Fibroblast of skin of left biceps (primary cell): ENCODE measurements at places on chromosomes 7 and 10.

DNA sequence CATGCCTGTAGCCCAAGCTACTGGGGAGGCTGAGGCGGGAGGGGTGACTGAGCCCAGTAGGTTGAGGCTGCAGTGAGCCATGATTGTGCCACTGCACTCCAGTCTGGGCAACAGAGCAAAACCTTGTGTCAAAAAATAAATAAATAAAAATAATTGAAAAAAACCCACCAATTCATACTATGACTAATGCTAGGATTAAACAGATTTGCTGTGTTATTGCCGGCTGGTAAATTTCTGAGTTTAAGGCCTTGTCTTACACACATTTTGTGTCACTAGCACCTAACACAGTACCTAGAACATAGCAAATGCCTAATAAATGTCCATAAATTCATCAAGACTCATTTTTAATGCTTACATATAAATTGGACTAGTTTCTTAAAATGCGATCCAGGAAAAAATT, 8.7 kb downstream of the ESYT2 start:
- DNase-seq = no peak

DNA sequence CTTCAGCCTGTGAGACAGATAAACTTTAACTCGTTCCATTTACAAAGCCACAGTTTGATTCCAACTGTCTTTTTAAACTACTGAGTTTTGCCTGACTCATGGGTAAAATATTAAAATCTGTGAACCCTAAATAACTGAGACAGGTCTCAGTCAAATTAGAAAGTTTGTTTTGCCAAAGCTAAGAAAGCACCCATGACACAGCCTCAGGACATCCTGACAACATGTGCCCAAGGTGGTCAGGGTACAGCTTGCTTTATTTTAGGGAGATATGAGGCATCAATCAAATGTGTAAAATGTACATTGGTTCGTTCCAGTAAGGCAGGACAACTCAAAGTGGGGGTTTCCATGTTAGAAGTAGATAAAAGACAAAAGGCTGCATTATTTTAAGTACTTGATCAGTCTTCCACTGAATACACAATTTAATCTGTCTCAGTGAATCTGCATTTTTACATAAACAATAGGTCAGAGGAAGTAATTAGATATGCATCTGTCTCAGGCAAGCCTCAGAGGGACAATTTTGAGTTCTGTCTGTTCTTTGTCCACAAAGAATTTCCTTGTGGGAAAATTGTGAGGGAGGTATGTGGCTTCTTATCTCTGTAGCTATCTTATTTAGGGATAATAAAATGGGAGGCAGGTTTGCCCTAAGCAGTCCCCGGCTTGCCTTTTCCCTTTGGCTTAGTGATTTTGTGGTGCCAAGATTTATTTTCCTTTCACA, 11.0 kb upstream of the PIP start:
- no peak for DNase-seq

DNA sequence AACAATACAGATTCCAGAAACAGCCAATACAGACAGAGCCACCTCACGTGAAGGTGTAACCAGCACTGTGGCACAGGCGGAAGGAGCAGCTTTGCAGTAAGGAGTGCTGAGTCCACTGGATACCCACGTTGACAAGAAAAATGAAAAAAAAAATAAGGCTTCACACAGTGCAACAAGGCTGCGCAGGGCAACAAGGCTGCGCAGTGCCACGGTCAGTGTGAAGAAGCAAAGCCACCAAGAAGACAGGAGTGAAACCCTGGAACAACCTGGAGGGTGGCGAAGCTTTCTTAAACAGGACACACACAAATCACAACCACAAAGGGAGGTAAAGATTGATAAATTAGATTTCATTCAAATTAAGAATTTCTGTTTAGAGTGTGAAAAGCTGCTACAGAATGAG, 204.0 kb downstream of the MAD1L1 start:
- DNase-seq = no peak

DNA sequence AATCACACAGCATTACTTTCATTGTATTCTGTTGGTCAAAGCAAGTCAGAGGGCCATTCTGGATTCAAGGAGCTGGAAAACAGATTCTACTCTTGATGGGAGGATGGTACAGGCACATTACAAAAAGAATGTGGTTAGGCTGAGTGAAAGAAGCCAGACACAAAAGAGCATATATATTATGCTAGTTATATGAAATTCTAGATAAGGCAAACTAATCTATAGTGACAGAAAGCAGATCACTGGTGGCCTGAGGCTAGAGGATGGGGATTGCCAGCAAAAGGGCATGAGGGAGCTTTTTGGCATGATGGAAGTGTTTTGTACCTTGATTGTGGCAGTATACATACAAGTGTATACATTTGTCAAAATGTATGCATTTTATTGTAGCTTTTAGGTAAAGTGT, 96.8 kb downstream of the SPAG6 start:
- no peak for DNase-seq

DNA sequence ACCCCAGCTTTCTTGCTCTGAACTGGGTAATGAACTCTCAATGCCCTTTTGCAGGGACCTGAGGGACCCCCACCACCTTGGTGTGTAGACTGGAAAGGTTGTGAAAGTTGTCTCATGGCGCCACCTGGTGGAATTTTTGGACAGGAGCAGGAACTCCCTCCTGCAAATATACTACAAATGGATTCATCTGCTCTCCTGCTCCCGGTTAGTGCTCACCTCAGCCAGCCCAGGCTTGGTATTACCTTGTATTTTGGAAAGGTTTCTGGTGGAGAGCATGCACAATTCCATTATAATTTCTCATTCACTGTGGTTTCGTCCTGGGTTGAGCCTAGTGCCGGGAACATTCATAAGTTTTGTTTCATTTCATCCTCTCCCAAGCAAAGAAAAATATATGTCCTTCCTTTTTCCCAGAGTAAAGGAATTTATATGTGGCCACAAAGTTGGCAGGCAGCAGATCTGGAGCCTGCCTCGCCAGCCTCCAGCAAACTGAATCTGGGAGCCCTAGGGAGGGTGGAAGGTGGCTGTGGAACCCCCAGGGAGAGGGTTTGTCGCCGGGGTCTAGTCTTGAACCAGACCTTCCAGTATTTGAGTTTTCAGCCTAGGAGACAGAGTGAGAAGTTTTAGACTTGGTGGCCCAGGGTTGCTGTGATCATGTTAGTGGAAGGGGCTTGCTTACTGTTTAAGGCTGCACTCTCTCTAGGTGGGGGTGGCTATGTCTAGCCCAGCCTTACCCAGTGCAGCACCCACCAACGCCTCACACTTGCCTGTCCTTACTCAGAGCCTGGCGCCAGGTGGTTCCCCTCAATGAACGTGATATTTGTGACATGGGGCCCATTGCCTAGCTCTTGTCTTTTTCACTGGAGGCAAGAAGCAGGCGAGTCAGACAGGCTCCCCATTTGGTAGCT, 9.5 kb downstream of the FAM241B start:
- DNase-seq = peak; percentile 5

- DNase-seq = no peak
Measured at GRCh38 chr10:83991986-83992753, 147.1 kb upstream of the GHITM start.

DNA sequence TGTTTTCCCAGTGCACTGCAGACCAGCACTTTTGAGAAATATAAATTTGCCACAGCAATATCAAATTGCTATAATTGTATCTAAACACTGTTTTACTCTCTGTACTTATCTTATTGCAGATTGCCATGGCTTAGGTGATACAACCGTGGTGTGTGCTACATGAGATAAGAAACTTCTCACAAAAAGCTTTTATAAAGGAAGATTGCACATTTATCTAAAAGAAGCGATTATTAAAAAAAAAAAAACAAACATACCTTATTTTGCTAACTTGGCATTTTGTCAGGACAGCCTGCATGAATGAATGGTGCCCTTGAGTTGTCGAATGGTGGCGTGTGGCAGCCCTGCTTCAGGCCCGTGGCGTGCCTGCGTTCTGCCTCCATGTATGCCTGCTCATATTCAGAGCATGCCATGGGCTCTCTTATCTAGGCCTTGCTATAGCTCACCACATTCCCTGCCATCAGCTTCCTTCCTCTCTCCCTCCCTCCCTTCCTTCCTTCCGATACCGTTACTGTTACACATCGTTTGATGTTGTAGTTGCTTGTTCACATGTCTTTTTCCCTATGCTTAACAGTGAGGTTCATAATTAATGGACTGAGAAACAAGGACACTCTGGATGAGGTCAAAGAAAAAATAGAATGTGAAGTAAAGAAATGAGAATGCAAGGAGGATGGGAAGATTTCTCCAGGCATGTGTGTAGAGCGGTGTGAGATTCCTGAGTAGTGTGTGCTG, 34.9 kb downstream of the PRKAR2B start:
- no peak for DNase-seq

GRCh38 chr7:38880454-38880853, 28.5 kb downstream of the VPS41 start:
- no peak for DNase-seq

- DNase-seq = no peak
Measured at GRCh38 chr10:80988755-80989154, 451.1 kb downstream of the SH2D4B start.

DNA sequence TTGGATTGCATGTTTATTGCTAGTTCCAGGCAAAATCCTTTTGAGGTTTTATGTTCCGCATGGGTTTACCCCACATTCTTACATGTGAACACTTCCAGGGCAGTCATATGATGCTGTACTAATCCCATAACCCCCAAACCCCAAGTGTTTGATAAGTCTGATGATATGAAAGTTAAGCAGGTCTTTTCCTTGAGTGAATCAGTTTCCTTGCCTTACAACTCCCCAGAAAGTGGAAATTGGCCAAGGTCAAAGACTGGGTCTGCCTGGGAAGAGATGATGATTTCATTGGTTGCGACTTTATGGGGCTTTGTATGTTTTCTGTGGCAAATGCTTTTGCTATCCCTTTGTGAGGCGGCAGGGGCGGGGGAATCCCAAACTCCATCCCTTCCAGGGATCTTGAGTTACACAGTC, 24.7 kb downstream of the AFAP1L2 start:
- DNase-seq = no peak

DNA sequence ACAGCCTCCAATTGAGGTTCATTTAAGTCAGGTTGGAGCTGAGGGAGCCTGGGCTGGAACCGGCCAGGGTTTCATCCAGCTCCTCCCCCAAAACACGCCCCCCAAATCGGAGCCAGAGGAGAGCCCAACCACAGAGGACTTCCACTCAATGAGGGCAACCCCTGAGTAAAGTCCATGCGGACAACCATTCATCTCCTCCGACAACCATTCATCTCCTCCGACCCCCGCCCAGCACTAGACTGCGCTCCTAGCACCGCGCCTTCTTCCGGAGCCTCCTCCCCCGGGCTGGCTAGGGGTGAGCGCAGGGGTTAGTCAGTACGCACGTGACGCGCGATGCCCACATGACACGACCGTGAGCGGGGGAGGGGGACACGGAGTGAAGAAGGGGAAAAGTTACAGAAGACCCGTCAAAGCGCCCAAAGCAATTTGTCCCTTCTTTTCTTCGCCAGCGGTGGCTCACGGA, 1.4 kb downstream of the MAGI2 start:
- DNase-seq = peak; percentile 32

GRCh38 chr10:43707770-43708169, 59.1 kb upstream of the ZNF32 start:
- peak; percentile 13 for DNase-seq

DNA sequence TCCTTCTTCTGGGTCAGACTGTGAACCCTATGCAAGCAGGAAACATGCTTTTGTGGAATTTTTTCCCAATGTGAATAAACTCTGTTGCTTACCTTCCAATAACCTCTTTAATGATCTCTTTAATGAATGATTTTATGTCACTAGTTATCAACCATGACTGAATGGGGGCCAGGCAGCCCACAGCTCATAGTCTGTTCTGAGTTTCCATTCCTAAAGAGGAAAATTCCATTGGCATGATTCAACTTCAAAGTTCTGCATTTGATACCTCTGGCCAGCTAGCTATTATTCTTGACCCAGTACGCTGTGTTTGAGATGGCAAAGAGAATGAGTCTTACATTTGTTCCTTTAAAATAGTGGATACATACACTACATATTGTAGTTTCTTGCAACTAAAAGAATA, 867.8 kb upstream of the CELF2 start:
- DNase-seq = no peak

GRCh38 chr10:7788639-7789286, 786 bp downstream of the ATP5F1C start:
- no peak for DNase-seq

DNA sequence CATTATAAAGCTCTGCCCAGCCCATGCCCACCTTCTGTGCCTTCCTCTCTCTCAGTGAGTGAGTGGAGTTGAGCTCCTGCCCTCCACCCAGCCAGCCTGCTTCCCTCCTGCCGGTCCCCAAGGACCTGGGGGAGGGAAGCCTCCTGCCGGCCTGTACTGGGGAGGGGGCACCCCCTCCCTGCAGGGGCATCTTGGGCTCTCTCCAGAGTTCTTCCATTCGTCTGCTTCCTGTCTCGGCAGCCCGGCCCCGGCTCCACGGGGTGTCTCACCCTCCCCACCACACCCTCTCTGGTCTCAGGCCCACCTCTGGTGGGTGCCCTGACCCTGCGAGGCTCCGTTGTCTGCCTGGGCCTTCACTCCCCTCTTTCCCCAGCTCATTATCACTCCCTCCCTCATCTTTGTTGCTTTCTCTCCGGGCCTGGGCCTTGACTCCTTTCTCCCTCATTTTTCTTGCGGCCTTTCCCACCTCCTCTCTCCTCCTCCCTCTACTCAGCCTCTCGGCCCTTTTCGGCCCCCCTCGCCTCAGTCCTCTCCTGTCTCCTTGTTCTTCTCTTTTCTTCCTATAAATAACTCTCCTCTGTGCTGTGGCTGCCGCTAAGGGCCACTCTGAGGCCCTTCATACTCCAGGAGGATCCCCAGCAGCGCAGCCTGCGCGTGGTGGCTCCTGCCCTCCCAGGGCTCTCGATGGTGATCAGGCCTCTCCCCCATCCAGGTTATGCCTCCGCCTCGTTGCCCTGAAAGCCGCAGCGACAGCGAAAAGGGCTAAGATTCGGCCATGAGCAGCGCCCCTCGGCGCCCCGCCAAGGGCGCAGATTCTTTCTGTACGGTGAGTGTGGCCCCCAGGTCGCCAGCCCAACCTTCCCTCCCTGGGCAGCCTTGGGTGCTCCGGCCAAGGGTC, 2.1 kb downstream of the SLC4A2 start:
- DNase-seq = no peak

- no peak for DNase-seq
Measured at GRCh38 chr10:93337309-93337721, 144.8 kb downstream of the MYOF start.

DNA sequence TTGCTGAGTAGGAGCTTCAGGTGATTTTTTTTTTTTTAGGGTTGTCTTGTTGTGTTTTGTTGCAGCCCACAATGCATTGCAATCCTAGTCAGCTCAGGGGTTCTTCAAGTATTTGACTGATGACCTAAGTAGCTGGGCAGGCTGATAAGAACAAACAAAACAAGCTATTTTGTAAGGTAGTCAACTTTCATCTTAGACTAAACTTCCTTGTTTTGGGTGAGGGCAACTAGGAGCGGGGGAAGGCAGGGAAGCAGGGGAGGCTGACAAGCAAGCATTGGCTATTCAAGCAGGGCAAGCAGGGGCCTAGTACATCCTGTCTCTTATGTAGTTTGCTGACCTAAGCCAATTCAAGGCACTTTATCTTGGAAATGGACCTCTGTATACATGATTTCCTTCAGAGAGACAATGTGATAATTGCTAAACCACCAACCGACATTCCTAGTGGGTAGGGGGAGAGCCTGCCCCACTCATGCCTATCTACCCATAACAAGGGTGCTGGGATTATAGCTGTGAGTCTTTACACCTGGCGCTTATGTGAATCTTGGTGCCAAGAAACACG, 163.3 kb upstream of the PRKCQ start:
- no peak for DNase-seq

GRCh38 chr7:21099432-21099831, 312.7 kb upstream of the SP8 start:
- no peak for DNase-seq

- DNase-seq = no peak
Measured at GRCh38 chr7:95658676-95659075, 62.4 kb upstream of the PDK4 start.

GRCh38 chr10:82660205-82660604, 785.2 kb downstream of the NRG3 start:
- no peak for DNase-seq

- DNase-seq = no peak
Measured at GRCh38 chr7:158861004-158861787, 4.8 kb downstream of the DYNC2I1 start.
